ENCODE measurements at places on chromosomes 6 and 20.

- no peak for DNase-seq
Measured at GRCh38 chr6:35239581-35239980, 20.0 kb upstream of the ZNF76 start.

DNA sequence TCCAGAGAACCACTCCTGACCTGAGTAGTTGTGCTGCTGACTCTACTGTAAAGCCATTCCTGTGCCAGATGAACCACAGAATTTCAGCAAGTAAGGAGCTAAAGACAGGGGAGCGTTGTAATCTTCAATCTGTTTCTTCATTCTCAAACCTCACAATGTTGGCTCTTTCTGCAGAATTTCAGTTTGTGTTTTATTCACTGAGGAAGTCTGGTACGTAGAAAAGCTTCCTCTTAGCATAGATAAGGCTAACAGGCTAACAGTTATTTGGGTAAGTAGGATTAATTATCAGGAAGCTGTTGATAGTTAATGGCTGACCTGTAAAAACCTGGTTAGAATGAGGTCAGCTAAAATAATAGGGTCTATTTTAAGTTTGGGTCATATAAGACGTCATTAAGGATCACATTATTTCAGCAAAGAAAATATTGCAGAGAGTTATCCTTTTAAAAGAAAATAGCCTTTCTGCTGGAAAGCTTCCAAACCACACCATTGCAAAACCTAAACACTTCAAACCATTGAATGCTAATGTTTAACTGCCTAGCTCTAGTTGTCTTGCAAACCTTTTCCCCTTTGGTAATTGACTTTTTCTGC lies 14.1 kb upstream of the TENT5A start:
- peak; percentile 23 for DNase-seq

GRCh38 chr20:36658300-36658699 lies 12.3 kb upstream of the SLA2 start:
- DNase-seq: no peak

DNA sequence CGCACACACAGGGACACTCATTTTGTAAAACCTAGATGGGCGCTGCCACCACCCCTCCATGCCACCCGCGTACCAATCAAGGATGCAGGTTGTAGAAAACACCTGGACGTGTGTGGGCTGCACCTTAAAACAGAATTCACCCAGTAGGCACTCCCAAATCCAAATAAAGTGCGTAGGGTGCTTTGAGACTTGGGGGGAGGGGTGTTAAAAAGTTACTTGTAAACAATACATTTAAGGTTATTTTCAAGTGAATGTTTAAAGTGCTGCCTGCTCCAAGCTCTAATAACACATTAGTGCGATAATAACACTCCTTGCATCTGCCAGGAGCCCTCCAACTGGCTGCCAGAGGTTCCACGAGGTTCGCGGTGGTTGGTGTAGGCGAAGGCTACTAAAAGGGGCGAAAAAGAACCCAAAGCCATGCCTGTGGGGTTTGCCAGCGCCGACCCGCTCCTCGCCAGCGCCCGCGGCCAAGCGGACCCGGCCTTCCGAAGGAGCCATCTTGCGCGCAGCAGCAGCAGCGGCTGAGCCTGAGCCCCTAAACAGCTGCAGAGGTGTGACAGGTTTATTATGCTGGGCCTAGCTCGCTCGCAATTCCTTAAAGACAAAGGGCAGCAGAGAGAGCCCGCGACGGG lies 11.5 kb downstream of the FOXC1 start:
- DNase-seq: no peak

DNA sequence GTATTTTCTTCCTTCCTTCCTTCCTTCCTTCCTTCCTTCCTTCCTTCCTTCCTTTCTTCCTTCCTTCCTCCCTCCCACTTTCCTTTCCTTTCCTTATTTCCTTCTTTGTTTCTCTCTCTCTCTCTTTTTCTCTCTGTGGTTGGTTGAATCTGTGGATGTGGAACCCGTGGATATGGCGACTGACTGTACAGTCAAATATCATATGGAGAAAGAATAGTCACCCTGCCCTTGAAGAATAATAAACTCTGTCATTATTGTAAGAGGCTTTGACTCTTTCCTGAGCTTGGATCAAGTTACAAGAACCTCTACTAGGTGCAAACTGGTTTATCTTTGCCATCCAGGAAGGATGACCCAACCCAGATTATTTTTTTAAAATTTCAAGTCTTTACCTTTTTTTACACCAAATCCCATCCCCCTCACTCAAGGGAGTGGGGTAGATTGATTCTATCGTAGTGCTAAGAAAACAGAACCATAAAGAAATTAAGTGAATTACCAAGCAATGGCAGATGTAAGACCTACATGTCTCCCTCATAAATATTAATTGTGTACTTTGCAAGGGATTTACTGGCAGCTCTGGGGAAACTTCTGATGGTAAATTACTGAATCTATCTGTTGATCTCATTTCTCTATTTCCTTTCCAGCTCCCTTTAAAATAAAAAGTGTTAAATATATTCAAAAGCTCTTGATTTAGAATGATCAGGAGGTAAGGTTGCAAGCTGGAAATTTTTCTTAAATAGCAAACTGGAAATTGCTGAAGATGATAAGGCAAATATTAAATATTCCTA lies 667.5 kb downstream of the UTRN start:
- DNase-seq: no peak

DNA sequence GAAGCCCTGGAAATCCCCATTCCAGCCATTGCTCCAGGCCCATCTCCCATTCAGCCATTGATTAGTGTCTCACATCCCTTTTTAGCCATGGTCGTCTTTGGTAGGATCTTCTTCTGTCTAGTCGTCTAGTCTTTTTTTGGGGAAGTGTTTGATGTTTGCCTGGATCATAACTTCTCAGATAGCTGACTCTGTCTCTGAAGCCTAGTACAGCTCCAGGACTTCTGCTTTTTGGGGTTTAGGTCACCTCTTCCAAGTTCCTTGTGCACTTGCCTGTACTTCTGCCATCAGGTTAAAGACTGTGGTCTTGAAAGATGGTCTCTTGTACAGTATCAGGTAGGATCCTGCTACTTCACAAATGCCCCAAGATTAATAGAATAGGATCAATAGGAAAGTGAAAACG lies 553.5 kb downstream of the PKHD1 start:
- DNase-seq: no peak

GRCh38 chr6:228881-229651 lies 63.2 kb upstream of the DUSP22 start:
- DNase-seq: no peak

GRCh38 chr6:21874372-21874771 lies 280.8 kb downstream of the SOX4 start:
- no peak for DNase-seq

GRCh38 chr6:89082486-89082891 lies 1.9 kb downstream of the PNRC1 start:
- no peak for DNase-seq

DNA sequence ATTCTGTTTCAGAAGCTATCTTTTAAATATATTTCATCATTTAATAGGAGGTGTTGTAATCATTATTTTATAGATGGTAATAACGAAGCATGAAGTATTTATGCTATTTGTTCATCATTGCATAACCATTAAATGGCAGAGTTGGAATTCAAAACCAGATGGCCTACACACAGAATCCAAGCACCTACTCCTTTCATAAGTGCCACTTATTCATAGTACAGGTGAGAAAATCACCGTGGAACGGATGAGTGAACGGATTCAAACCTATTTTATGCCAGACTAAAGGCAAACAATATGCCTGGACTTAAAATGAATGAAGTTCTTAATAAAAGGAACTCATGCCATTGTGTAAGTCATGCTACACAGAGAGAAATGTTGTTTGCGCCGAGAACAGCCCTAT lies 397.9 kb upstream of the ADGRB3 start:
- DNase-seq: no peak

- DNase-seq: no peak
Measured at GRCh38 chr6:14278446-14278845, 160.9 kb downstream of the CD83 start.

DNA sequence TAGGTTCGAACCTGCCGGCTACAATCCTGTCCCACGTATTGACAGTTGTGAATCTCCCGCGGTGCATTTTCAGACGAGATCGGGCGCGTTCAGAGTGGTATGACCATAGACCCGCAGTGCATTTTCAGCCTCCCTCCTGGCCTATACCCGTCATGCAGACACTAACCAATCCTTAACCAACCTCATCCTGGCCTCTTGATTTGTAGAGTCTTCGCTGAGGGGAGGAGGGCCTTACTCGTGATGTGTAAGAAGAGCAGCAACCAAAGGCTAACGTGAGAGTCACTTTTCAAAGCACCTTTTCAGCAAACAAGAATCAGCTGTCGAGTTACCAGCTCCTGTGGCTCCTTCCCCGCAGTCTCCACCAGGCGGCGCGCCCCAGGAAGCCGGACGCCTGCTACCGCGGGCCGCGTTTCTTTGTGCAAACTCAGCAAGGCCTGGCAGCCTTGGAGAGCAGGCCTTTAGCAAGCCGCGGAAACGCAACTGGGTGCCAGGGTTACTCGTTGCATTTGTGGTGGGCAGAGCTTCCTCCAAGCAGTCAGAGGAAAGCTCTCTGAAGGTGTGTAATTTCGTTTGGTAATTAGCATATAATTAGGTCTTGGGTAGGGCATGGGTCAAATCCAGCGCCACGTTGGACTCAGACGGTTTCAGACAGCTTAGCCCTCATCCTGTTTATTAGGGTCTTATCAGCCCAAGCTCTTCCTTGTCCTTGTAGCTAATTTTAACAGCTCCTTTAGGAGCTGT lies 139.8 kb downstream of the OR2B2 start:
- DNase-seq: peak; percentile 90

- DNase-seq: no peak
Measured at GRCh38 chr6:135176464-135176863, 4.6 kb upstream of the MYB start.

DNA sequence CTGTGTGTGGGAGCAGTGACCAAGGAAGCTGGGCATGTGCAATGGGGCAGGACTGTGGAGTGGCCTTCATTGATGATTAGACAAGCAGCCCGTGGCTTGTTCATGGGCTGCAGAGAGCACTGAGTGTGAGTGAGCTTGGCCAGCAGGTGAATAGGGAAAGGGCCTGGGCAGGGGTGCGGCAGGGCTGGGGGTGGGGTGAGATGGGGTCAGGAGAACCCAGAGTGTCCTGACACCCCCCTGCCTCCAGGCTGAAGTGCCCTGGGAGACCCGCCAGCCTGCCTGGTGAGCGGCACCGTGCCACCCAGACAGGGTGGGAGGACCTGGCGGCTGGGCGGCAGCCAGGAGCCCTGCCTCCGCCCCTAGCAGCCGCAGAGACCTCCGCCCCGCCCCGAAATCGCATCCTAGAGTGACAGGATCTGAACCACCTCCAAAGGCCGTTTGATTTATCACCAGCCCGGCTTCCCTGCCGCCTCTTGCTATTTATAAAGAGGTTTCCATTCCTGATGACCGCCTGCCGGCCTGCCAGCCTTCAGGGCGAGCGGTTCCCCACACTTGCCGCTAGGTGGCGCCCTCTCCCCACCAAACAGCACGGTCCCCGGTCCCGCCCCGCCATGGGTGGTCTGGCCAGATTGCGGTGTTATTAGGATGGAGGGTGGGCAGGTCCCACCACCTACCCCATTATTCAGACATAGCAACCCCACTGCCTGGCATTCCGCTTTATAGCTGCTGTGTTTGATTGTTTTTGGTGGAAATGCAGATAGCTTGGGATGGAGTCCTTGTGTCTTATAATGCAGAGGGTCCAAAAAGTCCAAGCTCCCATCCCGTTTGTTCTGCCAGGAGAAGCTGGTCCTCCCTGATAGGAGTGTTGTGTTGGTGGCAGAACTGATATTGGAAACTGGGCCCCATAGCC lies 3.5 kb downstream of the MYLK2 start:
- peak; percentile 94 for DNase-seq

- DNase-seq: no peak
Measured at GRCh38 chr6:1163501-1163900, 148.4 kb upstream of the FOXQ1 start.

DNA sequence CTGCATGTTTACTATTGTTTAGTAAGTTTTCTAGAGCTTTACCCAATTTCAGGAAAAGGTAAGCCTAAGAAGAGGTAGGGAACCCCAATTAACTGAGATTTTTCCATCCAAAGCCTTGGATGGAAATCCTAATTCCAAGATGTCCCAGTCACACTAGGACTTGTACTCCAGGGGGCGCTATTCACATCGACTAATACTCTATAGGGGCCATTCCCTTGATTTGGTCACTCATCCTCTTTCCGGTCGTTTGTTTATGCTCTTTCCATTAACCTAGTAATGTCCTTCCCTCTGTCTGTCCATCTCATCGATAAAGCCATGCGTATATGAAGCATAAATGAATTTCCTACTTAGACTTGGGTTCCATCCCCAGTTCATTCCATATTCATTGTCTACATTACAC lies 80.8 kb upstream of the FUCA2 start:
- no peak for DNase-seq

- DNase-seq: peak; percentile 17
Measured at GRCh38 chr6:25576919-25577318, 75.1 kb upstream of the SCGN start.

DNA sequence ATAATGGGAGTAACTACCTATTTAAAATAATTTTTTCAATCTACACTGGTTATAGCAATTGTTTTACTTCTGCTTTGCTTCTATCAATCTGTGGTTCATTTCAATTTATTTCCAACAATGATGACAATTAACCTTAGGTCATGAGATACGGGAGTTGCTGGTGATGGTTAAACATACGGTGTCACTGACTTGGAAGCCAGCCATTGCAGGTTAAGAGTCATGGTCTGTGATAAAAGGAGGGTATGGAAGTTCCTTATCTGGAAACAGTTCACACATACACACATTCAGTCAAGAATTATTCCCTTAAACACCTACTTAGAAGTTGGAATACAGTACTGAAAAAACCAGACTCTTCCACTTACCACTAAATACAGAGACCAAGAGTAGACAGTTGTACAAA lies 180.0 kb downstream of the KIF16B start:
- no peak for DNase-seq

DNA sequence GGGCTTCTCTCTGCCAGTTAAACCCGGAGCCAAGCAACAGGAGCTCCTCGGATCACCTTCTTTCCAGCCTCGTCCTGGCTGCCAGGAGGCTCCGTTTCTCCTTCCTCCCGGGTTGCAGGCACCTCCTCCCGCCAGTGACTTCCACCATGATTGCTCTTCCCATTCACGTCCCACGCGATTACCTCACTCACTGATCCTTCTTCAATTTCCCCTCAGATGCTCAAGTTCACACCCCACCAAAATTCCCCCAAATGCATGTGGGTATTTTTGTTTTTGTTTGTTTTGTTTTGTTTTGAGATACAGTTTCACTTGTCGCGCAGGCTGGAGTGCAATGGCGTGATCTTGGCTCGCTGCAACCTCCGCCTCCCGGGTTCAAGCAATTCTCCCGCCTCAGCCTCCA lies 25.1 kb downstream of the KCNQ2 start:
- DNase-seq: no peak

DNA sequence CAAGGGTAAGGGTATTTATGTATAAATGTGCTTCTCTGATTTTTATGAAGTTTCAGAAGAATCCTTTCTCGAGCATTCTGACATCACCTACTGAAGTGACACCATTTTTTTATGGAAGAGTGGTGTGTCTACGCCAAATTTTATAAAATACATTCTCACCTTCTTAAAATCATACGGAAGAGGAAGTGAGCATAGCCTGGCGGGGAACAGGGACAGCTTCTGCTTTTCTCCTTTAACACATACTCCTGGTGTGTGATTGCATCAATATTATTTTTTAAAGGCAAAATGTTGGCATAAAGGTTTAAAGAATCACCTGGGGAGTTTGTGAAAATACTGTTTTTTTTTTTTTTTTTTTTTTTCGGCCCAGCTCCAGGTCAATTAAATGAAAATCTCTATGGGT lies 733.6 kb upstream of the MAN1A1 start:
- no peak for DNase-seq

- DNase-seq: peak; percentile 14
Measured at GRCh38 chr6:32843331-32843978, 392 bp downstream of the PSMB8 start.

All from GM03348 (cell line).